ENCODE measurements at places on chromosomes 3 and 15.

GRCh38 chr3:94162700-94163099 is 99.8 kb downstream of the NSUN3 start:
- peak; percentile 58 for DNase-seq

- no peak for DNase-seq
Observed at GRCh38 chr3:148307443-148307843, 390.3 kb upstream of the AGTR1 start.

- no peak for DNase-seq
Observed at GRCh38 chr15:59150185-59150584, 45.2 kb downstream of the CCNB2 start.

- no peak for DNase-seq
Observed at GRCh38 chr3:19016851-19017250, 131.5 kb upstream of the KCNH8 start.

DNA sequence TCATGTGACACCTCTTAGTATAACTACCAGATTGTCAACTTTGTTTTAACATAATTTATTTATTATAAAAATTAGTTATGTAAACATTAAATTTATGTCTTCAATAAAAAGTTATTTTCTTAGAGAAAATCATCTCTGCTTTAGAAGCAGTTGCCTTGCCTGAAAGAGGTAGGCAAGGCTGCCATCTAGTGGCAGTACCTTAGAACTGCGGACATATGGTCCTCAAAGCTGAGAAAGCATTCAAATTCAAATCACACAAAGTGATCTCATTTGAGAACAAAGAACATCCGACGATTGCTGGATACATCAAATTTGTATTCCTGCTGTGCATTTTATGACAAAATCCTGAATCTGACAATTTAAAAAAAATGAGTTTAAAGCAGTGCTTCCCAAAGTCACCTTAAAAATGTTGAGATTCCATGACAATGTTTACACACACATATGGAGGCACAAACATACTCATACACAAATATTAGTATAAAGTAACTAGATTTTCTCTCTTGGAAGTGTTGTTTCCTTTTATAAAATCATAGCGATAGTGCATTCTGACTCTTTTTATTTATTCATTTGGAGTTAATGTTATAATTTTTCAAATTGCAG is 617.4 kb downstream of the CADM2 start:
- DNase-seq, result peak; percentile 86

DNA sequence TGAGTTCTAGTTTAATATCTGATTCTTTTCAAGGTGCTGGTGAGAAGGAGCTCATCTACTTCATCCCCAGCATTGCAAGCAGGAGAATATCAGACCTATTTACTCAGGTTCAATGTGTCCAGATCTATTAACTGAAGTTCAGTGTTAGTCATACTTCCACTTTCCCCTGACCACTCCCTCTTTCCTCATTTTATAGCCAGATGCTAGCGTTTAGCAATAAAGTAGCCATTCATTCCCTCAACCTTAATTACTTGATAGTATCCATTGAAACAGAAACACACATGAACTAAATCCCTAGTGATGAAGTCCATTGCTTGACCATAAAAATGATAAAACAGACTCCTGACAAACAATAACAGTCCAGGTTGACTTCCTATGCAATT is 60.0 kb downstream of the RPL22L1 start:
- DNase-seq, result peak; percentile 53

GRCh38 chr3:72158639-72159326 is 373.8 kb upstream of the PROK2 start:
- no peak for DNase-seq

DNA sequence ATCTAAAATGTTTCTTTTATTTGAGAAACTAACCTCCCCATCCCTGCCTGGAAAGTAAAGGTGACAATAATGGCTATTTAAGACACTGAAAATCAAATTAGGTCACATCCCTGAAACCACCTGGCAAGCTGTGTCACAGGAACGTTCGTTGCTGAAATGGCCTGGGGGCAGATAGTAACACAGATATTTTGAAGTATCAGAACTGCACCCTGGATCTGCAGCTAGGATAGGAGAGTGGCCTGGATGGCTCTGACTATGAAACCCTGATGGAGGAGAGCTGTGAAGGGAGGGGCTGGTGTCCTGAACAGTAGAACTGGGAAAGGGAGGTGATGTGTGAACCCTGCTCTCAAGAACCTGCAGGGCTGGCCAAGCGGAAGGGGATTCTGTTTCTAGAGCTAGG is 648.3 kb upstream of the CFAP20DC start:
- DNase-seq, result no peak

DNA sequence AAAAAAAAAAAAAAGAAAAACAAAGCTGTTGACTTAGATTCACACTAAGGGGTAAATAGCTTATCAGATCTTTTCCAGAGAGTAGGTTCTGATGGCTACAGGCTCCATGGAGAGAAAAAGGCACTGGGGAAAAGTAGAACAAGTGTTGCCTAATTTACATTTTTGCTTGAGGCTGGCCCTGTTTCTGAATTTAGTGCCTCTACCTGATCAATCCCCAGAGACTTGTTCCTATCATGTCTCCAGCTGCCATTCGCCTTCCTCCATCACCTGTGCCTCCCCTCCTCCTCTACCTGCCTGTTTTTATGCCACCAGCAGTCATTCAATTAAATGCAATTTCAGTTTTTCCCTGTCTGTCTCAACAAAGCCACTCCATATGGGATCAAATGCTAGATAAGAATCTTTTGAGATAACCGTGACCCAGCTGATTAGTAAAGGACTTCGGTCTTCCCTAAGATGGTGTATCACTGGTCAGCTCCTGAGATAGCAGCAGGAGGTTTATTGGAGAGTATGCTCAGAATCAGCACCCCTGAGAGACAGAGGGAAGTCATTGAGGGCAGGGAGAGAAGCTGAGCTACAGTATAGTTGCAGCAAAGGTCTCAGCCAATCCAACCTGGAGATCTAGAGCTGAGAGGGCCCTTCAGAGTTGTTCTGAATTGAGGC is 88.1 kb upstream of the GADL1 start:
- no peak for DNase-seq

GRCh38 chr3:184765730-184766074 is 46.3 kb upstream of the VPS8 start:
- DNase-seq, result no peak

DNA sequence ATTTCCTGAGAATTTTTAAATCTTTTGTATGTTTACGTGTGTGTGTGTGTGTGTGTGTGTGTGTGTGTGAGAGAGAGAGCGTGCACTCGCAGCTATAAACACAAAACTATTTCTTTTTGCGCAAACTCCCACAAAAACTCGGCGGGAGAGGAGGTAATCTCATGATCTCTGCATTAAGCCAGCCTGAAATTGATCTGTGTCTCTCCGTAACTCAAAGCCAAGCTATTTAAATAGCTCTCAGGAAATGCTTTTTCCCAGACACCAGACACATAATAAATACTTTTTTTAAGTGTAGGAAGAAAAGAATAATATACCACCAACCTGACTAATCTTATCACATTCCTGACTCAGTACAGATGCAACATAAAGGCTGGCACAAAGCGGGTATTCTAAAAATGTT is 226.8 kb downstream of the MAGI1 start:
- DNase-seq, result peak; percentile 69

- no peak for DNase-seq
Observed at GRCh38 chr15:60264566-60264965, 133.2 kb downstream of the ANXA2 start.

- DNase-seq, result peak; percentile 81
Observed at GRCh38 chr3:194137506-194138474, 1.8 kb downstream of the HES1 start.

DNA sequence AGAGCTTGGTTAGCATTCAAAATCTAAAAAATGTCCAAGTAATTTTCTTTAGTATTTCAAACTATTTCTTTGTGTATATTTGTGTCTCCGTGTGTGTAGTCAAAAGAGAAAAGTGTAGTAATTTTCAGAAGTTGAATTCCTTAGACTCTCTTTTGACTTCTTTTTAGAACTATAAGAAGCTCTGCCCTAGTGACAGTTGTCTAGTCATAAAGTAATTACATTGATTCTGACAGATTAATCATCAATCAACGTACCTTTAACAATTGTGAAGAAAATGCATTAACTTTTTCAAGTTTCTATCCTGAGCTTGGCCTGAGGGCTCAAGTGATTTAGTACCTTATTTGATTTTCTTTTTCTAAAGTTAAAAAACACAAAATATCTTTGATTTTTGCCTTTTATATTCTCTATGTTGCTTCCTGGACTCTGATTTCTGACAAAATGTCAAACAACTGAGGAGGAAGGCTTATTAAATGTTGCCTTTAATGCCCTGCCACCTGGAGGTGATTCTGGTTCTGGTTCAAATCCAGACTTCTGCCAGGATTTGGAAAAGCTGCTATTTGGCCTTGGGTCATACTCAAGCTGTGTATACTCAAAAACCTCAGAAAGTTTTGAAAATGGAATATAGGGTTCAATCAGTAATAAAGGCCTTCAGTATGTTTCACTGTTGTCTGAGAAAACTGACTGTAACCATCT is 653.6 kb downstream of the NSUN3 start:
- DNase-seq, result peak; percentile 5

- DNase-seq, result peak; percentile 76
Observed at GRCh38 chr15:98896002-98896721, 111.4 kb downstream of the PGPEP1L start.

DNA sequence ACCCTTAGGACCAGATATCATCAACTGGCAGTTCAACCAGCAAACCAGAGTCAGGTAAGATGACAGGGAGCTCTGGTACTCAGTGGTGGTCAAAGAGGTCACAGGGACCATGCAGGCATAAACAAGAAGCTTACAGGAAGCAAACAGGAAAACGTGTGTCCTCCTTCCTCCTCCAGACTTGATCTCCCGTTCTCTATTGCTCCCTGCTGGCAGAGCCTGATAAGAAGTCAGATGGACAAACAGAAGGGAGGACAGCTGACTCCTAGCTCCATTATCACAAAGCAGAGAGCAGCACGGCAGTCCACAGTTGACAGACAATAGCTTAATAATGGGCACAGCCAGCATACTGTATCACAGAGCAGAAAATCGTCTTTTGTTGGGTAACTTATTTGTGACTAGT is 156.5 kb upstream of the SLC2A2 start:
- DNase-seq, result peak; percentile 61

GRCh38 chr15:23565395-23566070 is at the start of gene MKRN3:
MKRN3 (plus strand) TSS chr15:23565674; CDS start chr15:23565783, 109 bp downstream.
- peak; percentile 19 for DNase-seq

GRCh38 chr15:85381850-85382751 is 1.7 kb downstream of the AKAP13 start:
- peak; percentile 58 for DNase-seq

GRCh38 chr15:56383010-56383409 is 17.8 kb downstream of the TEX9 start:
- DNase-seq, result no peak

DNA sequence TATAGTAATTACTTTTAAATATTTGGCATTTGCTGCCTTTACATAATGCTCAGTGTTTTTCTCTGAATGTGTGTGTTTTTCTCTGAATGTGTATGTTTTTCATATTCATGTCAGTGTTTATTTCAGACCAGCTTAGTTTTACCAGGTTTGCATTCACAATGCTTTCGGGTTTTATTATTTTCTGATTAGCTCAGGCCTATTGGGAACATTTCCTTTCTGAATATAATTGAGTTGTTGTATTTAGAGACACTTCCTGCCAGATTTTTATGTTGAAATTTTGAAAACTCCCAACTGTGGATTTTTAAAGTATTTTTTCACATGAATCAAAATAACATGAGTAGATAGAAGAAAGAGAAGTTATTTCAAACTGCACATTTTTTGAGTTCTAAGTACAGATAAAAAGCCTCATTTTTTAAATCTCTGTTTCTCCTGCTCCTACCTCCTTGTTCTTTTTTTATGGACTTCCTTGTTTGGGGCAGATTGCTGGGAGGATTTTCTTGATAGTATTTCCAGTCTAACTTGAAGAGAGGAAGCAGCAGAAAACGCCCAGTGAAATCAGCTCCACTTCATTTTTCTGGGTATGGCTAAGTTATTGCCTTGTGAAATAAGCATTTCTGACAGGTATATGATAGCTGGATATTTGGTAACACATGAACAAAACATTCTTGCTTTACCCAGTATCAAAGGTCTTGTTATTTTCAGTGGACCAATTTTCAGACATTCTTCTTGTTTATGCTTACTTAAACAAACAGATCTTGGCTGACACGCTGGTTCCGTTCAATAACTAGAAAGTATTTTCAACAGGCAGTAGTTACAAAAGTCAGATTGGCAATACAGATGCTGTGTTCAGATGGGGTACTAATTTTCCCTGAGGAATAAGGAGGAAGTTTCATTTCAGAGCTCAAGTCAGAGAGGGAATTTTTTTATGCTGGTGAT is 70.7 kb downstream of the RIOX2 start:
- peak; percentile 40 for DNase-seq

GRCh38 chr3:193896419-193896818 is 239.5 kb upstream of the HES1 start:
- no peak for DNase-seq

DNA sequence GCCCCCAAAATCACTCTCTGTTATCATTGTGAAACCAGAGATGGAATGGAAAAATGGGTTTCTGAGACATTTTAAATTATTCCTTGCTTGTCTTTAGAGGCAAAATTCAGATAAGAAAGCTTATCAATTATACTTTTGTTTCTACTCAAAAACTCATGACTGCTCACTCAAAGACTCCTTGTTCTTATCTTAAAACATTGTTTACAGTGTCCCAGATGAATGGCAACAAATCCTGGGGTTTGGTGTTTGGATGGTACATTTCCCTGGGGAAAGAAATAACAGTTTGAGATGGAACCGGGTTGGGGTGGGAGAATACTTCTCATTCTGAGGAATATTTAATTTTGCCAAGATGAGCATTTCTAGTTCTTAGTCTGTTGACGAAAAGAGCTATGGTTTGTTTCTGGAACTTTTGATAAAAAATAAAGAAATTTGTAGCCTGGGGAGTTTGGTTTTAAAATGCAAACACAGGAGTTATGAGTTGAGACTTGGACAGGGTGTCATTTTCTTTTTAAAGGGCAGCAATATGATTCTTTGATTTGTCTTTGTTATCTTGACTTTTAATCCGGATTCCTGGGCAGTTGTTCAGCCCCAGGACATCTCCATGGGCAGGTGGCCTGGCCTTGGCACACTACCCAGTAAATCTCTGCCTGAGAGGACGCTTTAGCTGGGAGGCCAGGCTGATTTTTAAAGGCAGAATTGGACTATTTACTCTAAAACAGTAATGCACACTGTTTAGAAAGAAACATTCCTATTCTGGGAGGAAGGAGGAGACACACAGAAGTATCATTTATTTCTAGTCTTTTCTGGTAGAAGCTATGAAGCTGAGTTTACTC is 32.4 kb downstream of the BTD start:
- DNase-seq, result no peak

GRCh38 chr15:98753726-98754656 is 105.7 kb downstream of the IGF1R start:
- DNase-seq, result peak; percentile 48

DNA sequence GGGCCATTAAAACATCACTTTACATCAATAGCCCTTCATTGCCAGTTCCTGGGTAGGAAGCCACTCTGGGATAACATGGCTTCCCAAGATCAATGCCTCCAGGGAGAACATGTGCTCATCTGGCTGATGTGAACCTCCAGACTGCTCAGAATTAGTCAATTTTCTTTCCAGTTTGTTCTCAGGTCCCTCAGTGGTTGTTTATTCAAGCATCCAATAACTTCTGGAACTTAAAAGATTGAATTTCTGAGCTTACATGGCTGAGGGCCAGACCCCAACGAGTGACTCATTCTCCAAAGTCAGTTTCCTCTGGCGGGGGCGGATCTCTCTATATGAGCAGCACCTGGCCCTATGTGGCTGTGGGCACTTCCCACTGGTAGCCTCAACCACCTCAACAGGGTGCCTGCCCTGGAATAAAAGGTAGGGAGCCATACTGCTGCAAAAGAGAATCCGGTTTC is 34.0 kb downstream of the LYZL4 start:
- peak; percentile 93 for DNase-seq
